Mucosa of descending colon (tissue), 3 donors: ENCODE measurements at places on chromosomes 11 and 22.

DNA sequence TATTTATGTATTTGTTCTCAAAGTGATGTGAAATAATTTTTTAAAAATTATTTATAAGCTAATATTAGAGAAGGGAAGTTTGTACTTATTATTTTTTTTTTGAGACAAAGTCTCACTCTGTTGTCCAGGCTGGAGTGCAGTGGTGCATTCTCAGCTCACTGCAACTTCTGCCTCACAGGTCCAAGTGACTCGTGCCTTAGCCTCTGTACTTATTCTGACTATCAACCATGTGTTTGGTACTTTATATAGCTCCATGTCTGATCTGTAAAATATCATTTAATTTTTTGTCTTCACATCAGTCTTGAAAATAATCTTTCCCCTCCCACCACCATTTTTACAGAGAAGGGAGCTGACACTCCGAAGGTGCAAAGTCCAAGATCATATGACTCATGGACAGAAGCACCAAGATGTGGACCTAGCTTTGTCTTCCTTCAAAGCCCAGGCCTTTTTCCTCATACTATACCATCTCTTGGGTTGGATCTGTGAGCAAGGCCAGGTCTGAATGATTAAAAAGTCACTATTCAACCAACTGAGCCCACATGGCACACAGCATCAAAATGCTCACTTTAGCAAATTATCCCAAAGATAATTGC lies 32.4 kb upstream of the EED start:
- no peak for DNase-seq

DNA sequence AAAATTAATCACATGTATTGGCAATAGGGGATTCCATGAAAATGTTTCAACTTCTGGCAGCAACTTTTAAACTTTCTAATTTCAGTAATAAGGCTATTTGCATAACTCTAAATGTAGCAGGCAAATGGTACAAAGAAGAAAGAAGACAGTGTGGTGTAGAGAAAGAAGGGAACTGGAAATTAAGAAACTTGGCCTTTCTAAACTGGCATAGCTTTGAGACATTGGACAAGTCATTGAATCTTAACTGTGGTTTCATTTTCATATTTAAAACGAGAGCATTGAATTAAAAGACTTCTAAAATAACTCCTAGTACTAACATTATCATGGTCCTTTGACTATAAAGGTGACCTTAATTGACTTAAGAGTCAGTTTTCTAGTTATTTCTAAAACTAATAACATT lies 125.0 kb downstream of the UVRAG start:
- DNase-seq = no peak

DNA sequence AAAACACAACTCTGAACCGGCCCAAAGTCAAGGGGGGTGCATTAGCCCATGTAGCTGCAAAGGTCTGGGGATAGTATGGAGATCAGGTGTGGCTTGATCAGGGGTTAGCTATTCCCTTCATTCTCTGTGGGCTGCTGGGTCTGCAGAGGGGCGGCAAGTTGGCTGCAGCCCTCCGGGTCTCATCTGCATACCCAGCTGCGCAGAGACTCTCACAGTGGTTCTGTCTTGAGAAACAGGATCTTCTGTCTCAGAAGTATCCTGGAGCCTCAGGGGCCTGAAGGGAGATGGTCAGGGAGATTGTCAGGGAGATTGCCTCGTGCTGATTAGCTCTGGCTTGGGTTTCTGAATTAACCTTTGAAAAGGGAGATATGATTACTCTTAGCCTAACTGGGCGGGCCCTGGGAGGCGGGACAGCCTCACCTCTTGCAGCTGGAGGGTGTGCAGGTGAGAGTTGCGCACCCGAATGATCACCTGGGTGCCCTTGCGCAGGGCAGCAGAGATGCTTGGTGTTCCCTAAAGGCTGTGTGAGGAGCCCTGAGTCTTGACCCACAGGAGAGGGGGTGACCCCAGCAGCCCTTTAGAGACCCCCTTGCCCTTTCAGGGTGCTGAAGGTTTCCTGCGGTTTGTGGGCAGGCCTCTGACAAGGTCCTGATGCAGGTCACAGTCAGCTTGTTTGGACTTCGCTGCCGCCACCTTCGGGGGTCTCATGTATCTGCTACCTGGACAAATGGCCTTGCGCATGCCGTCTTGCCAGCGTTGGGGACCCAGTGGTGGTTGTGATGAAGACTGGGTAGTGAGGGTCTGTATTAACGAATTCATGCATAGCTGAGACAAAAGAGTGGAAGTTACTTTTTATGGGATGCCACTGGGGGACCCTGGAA lies 7.3 kb downstream of the ARHGAP8 start:
- no peak for DNase-seq

- DNase-seq = no peak
Observed at GRCh38 chr11:96246718-96247552, 96.1 kb downstream of the MAML2 start.

DNA sequence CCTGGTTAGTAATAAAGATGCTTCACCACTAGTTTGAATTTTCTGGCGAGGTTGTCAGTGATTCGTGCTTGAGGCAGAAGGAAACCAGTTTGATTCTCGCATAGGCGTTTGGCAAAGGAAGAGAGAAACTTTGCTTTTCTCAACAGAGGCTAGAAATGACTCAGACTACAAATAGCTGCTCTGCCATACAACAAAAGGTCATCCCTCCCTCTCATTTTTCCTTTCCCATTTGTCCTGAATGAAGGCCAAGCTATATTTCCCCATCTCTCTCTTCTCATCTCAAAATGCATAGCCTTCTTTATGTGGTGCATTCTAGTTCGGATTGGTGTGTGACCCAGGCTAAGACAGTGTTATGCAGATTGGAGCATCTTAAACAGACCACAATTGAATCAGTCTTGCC lies 741.4 kb downstream of the NTM start:
- DNase-seq = no peak

- no peak for DNase-seq
Observed at GRCh38 chr22:48370508-48371325, 1457.0 kb downstream of the BRD1 start.

DNA sequence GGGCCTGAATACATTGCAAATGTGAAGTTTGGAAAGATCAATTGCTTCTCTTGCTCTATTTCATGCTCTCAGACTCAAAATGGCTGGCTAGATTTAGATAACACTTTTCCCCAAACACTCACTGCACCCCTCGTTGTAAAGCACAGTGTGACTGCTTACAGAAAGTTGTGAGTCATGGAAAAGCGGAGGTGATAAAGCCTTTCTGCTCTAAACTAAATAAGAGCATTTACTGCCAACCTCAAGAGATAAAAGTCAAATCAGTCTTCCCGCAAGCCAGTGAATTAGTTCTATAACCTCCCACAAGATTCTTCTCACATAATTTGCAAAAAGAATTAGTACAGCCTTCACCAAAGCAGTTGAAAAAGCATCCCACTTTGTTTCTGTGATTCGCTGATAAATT lies 168.7 kb downstream of the WT1 start:
- DNase-seq = no peak

DNA sequence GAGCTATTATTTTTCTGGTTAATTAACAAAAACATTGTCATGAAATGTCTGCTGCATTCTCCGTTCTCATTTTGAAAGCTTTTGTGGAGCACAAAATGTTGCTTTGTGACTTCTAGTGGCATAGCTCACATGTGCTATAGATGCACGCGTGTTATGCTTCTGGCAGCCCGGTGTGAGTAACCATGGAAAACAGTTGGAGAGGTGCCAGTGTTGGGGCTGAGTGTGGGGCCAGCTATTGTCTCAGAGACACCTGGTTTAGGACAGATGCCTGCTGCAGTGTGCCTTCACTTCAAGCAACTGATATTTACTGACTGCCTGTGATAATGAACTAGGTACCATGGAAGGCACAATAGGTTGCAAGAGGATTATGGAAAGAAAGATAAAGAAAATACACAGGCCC lies 760.6 kb downstream of the NTM start:
- DNase-seq = no peak

- DNase-seq = no peak
Observed at GRCh38 chr11:9847636-9848035, 183.8 kb downstream of the SWAP70 start.

DNA sequence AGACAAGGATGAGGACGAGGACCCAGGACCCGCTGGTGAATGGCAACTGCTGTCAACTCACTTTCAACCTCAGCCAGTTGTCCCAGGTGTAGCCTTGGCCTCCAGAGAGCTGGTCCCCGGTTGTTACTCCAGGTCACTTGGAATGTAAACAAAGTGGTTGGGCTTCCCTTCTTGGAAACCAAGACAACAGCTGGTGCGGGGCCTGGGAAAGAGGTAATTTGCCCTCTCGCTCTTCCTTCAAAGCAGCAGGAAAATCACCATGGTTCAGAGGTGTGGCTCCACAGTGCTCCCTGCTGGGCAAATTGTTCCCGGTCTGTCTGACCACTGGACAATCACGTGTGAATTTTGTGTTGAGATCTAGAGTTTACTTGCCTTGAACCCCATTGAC lies 15.0 kb downstream of the SLC1A2 start:
- DNase-seq = peak; percentile 69

DNA sequence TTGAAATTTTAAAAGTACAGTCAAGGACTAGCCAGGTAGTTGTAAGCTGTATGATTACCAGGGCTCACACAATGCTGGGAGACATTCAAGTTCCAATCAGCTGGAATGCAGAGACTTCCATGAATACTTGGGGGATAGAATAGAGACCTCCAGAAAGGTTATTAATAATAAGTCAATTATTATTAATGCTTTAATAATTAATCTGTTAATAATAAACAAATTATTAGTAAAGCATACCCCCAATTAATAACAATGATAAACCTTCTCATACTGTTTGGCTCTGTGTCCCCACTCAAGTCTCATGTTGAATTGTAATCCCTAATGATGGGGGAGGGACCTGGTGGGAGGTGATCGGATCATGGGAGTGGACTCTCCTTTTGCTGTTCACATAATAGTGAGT lies 14.6 kb upstream of the MS4A6A start:
- DNase-seq = no peak

DNA sequence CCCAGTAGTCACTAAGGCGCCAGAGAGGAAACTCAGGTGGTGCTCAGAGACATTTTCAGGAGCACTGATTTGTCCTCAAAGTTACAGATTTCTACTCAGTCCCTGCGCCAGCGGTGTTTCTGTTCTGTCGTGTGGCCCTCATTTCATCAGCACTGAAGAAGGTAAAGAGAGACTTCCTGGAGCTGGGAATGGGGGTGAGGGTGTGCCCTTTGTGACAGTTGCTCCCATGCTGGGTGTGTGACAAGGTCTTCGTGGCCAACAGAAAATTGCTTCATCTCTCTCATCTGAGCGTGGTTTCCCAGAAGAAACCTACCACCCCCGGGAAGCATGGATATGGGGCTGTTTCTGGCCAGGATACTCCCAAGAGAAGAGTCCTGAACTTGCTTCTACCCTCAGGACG lies 2.0 kb upstream of the PPARA start:
- peak; percentile 61 for DNase-seq

DNA sequence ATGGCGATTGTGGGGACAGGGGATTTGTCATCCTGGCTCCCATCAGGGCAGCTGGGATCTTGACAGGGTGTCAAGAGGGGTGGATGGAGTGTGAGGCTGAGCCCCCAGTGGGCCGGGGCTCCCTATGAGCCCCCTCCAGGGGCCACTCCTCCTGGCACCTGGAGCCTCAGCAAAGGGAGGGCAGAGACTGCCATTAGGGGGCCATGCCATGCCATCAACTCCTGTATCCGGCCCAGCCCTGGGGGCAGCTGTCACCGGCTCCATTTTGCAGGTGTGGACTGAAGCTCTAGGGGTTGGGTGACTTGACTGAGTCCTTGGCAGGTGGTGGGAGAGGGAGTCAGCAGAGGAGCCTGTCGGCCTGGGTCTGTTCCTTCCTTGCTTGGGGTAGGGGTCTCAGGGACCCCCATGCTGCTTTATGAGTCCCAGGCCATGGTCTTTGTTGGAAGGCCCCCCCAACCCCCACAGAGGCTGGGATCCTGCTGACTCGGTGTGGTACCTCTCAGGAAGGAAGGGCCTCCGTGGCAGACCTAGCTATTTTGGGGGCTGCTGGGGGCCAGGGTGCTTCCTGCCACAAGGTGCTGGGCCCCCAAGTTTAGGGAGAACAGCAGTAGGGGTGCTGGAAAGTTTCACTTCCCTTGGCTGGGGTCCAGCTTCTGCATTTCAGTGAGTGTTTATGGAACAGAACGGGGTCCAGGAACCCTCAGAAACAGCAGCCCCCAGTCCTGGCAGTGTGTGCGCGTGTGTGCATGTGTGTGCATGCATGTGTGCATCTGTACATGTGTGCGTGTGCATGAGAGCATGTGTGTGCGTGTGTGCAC lies 1.5 kb downstream of the ACY3 start:
- no peak for DNase-seq

DNA sequence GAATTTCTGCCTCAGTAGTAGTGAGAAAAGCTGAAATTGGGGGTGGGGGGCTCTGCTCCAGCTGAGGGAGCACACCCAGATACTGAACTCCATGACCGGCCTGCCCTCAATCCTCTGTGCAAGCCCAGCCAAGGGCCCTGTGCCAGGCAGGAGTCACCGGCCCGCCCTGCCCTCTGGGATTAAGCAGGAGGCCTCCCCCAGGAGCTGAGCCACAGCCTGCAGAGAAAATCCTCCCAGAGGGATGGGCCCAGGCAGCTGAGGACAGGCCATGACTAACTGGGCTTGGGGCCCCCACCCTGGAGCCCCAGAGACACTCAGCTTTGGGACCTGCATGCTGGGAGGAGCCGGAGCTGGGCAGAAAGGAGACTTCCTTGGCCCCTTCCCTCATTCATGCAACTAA lies 48.8 kb downstream of the MN1 start:
- no peak for DNase-seq

DNA sequence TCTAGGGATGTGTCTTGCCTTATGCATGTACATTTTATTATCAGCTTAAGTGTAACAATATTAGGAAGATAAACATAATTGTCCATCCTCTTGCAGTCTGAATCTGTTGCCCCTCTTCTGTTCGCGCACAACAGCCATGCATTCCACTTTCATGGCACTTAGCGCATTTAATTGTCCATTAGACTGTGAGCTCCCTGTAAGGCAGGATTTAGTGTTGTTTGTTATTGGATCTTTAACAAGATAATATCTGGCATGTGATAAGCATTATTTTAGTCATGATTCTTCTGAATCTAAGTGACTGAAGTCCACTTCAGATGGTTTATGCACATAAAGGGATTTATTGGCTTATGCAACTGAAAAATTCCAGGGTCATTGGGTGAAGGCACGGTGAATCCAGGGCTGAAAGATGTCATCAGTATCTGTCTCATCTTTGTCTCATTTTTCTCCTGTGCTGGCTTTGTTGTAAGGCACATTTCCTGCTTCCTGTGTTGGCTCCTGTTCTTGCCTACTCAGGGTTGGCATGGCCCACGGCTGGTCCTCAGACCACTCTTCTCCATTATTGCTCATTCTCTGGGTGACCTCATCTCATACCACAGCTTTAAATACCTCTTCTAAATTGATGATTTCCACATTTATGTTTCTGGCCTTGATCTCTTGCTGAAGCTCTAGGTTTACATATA lies 37.6 kb downstream of the ATXN10 start:
- DNase-seq = no peak

- peak; percentile 79 for DNase-seq
Observed at GRCh38 chr22:37905534-37906363, at the start of gene MICALL1. Gene MICALL1, plus strand, starts transcription at chr22:37906297. Its CDS starts 126 bp downstream, at chr22:37906423.
